T1000 (cell line): ENCODE measurements at places on chromosomes 13 and 19.

DNA sequence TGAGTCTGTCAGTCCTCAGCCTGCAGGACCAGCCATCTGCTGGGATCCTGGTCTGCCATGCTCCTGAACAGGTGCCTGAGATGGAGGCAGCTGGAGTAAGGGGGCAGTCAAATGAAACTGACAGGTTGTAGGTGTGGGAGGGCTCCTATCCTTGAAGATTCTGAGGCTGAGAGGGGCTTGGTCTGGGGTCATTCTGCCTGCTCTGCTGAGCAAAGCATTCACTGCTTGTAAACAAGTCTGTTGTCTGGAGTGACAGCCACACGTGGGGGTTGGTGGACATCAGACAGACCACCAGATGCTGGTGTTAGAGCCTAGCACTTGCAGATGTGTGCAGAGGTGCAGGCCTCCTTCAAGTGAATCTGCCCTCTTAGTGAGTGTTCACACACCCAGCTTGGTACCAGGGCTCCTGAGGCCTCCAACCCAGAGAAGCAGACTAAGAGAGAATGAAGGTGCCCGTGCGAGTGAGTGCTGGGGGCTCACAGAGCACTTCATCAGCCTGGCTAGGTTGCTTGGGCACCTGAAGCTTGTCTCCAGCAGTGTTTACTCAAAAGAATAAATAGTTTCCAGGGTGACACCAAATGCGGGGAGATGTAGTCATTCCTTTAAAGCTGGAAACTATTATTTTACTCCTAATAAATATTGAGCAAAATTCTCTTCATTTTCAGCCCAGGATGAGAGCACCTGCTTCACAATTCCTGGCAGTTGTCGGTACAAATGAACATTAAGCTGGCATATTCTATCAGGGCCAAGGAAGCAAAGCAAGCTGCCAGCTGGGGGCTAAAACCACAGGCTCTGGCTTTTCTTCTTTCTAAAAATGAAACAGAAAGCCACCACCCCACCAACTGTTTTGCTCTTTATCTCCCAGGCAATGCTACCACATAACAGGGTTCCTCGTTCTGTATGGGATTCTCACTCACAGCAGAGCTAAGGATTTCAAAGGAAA is 82.3 kb downstream of the RNASEH2B start:
- no peak for DNase-seq

- DNase-seq = no peak
Observed at GRCh38 chr13:53141336-53141735, 112.7 kb downstream of the OLFM4 start.

GRCh38 chr13:28750187-28751045 is 31.6 kb upstream of the SLC46A3 start:
- no peak for DNase-seq

DNA sequence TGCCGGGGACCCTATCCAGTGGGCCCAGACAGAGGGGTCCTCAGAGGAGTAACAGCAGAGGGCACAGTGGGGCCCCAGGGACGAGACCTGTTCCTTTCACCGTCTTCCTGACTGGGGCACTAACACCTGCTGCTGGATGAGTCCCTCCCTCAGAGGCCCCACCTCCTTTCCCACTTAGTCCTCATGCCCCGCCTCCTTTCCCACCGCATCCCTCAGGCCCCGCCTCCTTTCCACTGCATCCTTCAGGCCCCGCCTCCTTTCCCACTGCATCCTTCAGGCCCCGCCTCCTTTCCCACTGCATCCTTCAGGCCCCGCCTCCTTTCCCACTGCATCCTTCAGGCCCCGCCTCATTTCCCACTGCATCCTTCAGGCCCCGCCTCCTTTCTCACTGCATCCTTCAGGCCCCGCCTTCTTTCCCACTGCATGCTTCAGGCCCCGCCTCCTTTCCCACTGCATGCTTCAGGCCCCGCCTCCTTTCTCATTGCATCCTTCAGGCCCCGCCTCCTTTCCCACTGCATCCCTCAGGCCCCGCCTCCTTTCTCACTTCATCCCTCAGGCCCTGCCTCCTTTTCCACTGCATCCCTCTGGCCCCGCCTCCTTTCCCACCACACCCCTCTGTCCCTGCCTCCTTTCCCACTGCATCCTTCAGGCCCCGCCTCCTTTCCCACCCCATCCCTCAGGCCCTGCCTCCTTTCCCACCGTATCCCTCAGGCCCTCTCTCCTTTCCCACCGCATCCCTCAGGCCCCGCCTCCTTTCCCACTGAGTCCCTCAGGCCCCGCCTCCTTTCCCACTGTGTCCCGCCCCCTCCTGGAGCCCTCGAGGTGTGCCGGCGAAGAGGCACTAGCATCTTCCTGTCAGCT is 6.7 kb downstream of the SPPL2B start:
- DNase-seq = peak; percentile 30
